ENCODE measurements at places on chromosomes 2 and 18.

GRCh38 chr2:67613227-67613626 lies 216.1 kb downstream of the ETAA1 start:
- DNase-seq, result no peak

DNA sequence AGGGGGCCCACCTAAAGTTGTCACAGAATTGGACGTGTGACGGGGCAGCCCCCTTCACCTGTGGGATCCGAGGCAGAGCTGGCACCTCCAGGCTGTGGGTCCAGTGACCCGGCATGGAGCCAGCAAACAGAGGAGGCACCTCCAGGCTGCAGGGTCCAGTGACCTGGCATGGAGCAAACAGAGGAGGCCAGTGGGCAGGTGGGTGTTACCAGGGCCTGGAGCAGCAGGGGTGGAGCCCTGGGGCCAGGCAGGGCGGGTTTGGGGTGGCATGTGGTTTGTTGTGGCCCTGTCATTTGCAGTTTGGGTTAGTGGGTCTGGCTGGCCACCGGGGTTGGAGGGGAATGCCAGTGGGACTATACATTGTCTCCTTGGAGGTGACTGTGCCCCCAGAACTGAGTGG lies 68.2 kb downstream of the HPCAL1 start:
- no peak for DNase-seq

DNA sequence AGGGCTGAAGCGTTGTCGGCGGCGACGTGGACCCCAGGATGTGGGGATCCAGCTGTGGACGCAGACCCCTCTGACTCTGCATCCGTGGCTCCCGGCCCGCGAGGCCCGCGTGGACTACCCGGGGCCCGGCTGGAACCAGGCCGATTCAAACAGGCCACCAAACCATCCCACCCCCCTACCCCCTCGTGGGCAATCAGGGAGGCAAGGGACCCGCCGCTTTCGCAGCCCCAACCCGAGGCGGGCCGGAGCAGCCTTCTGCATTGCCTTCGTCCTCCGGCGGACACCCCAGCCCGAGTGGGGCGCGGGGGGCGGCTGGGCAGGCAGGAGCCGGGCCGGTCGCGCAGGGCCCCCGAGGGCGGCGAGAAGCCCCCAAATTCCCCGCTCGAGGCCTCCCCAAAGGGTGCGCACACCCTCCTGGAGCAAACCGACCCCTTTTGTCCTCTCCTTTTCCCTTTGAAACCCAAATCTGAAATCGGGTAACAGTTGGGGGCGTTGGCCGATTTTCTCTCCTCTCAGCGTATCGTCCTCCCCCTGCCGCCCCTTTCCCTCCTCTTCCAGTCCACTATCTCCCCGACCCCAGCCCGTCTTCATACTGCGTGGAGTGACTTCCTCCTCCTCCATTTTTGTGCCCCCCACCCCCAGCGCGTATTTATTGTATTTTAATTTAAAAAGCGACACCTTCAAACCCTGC lies 7.4 kb downstream of the SP9 start:
- DNase-seq, result no peak

GRCh38 chr2:157785866-157786662 lies 90.1 kb downstream of the ACVR1 start:
- no peak for DNase-seq

DNA sequence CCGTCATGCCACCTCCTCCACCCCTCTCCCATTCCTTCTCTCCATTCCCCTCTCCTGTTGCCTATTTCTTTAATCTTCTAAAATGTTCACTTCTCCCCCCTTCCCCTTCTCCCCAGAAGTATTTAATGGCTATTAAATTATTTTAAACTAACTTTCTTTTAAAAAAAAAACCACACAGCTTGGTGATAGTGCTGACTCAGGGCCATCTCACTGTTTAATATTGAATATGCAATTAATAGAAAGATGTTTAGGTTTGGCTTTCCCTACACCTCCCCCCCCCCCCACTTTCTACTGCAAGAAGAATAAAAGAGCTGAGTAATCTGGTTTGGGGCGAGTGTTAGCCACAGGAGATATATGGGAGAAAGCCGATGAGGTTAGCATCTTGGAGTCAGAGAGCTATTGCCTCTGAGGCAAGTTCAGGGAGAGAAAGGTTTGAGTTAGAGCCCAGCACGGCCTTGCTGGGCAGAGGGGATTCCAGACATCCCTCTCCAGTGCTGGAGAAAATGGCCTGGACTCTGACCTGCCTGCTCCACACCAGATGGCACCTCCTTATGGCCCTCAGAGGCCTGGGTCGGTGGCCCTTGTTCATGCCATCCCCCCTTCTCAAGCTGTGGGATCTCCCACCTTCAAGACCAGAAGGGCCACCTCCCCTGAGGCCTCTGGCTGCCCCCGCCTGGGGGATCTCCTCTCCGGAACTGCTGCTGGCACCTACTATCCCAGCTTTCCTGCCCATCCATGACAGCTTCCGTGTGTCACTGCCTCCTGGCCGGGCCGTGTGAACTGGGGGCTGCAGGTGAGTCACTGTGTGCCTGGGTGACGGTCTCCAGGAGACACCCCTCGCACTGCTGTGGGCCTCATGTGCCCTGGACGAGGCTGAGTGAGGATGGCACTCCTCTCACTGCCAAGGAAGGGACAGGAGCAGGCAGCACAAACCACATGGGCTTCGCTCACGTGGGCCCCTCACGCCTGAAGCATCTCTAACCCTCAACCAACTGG lies 246.9 kb downstream of the CELF4 start:
- no peak for DNase-seq

Measured in stimulated activated CD8-positive, alpha-beta memory T cell treated with anti-CD3 and anti-CD28 coated beads, Interleukin-4, amount 100 ng/mL, for 1 hour (primary cell).